ENCODE measurements at places on chromosomes 11 and 22.

DNA sequence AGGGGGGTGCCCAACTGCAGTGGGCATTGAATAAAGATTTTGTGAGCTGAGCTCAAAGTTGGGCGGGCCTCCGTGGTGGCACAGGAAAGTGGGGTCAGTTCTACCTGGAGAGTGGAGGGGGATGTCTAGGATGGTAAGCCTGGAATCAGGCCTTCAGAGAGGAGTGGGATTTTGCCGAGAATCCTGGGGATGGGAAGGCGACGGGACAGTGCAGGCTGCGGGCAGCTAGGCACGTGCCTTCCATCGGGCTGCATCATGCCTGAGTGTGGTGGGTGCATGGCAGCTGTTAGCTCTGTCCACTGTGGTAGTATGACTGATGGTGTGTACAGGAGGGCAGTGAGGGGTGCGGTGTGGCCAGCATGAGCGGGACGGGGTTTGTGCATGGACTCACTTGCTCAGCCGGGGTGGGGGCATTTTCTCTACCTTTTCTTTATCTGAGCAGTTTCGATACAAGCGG, 3.6 kb downstream of the SHANK3 start:
- no peak for DNase-seq

- DNase-seq, result peak; percentile 20
These were observed 505 bp downstream of the ZNF214 start for GRCh38 chr11:7019500-7020182.

- DNase-seq, result no peak
These were observed 20.7 kb downstream of the TNKS1BP1 start for GRCh38 chr11:57303990-57304579.

DNA sequence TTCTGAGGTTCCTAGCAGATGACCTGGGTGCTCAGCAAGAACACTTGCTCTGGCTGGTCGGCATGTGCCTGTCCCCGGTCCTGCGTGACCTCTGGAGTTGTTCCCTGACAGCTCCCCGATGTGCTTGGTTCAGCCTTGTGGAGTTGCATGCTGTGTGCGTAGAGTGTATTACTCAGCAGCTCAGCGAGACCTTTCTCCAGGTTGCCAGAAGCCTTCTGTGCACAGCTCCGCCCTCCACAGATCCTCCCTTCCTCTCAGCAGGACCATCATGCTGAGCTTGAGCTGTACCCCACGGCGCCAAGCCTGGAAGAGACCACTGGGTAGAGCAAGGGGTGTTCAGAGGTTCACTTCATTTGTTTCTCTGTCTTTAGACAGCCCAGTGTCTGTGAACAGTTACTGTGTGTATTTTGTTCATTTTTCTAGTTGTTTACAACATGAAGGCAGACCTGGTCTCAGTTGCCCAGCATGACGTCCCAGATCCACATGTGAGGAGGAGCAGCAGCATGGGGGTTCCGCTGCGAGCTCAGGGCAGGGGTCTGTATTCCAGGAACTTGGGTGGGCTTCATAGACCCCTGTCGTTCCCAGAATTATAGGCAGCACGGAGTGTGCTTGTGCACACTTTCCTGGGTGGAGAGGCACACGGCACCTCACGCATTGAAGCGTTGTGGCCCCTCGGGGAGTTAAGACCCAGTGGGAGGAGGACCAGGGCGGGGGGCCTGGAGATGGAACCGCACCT, 148.6 kb downstream of the IGLL1 start:
- no peak for DNase-seq

- DNase-seq, result no peak
These were observed 24.8 kb downstream of the RNF169 start for GRCh38 chr11:74773476-74773875.

DNA sequence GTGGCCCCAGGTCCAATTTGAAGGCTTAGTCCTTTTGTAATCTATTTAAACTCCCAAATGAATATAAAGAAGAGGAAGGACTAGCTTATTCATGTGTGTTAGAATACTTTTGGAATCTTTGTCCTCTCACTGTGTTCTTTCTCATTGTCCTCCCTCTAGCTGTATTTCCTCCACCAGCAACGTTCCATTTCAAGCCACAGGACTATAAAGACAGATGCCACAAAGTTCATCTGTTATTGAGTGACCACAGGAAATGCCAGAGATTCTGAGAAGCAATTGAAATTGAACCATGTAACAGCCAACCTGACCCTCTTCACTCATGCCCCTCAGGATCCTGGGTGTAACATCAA, 336.6 kb upstream of the API5 start:
- DNase-seq, result no peak

GRCh38 chr11:133659538-133660201, 127.4 kb upstream of the OPCML start:
- no peak for DNase-seq

DNA sequence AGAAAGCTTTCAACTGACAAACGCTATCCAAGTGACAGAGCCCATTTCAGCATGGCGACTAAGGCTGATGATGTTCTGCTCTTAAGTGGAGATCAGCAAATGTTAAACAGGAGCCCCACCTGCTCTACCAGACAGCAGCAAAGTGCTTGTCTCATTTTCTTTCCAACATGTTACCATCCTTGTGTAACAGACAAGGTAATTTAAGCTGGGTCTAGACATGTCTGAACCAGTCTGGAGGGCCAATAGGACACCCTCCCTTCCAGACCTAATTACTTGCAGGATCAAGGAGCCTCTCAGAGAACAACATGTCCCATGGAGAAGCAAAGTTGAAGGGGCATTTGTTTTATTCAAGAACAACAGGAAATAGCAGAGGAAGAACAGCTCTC, 3.9 kb upstream of the LMO2 start:
- DNase-seq, result no peak

GRCh38 chr11:17699147-17700114, 19.9 kb upstream of the MYOD1 start:
- DNase-seq, result peak; percentile 49

GRCh38 chr11:14270690-14271542, 88.1 kb downstream of the RRAS2 start:
- DNase-seq, result no peak

GRCh38 chr22:31806751-31807150, 52.9 kb downstream of the DEPDC5 start:
- DNase-seq, result no peak

- DNase-seq, result no peak
These were observed 180.4 kb upstream of the B3GAT1 start for GRCh38 chr11:134592391-134592990.

DNA sequence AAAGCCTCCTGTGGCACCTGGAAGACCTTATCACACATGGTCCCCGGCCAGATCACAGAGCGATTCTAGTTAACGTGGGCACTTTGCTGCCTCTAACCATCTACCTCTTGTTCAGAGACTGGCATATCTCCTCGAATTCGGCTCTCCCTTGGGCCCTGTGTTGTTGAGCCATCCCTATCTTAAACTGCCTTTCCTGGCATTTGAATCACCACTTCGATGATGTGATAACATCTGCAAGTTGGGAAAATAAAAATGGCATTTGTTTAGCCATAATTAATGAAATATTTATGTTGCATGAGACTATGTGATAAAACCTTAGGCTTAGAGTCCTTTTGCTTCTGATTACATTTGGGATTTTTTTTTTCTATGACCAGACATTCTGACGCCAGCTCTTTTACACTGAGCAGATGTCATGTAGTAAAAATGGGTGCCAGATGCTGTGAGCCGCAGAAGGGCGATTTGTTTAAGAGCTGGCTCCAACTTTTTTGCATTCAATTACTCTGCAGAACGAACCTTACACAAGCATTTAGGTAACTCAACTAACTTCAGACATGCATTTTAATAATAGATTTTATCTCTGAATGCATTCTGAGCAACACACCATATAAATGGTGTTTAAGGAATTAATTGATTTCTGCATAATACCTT, 58.5 kb upstream of the PARVA start:
- peak; percentile 46 for DNase-seq

DNA sequence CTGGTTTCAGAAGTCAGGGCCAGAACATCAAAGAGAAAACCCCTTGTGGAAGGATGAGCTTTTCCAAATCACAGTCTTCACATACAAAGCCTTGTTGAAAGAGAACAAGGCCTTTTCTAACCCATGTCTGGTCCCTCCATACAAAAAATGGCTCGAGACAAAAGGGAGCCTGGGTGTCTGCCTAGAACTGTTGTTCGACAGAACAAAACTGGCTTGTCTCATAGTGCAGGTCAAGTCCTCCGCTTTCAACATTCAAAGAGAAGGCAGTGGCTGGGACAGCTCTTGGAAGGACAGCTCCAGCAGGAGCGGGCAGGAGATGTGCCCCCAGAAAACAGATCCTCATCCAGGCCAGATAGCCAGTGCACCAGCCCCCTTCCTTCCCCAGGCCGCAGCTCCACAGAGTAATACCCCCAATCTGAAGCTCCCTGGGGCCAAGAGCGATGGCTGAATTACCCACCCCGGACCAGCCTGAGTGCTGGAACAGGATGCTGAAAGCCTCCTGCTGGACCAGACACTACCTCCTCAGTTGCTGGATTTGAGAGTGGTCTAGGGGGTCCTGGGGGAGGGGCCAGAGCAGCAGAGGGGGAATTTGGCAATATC, 27.6 kb downstream of the USH1C start:
- no peak for DNase-seq

DNA sequence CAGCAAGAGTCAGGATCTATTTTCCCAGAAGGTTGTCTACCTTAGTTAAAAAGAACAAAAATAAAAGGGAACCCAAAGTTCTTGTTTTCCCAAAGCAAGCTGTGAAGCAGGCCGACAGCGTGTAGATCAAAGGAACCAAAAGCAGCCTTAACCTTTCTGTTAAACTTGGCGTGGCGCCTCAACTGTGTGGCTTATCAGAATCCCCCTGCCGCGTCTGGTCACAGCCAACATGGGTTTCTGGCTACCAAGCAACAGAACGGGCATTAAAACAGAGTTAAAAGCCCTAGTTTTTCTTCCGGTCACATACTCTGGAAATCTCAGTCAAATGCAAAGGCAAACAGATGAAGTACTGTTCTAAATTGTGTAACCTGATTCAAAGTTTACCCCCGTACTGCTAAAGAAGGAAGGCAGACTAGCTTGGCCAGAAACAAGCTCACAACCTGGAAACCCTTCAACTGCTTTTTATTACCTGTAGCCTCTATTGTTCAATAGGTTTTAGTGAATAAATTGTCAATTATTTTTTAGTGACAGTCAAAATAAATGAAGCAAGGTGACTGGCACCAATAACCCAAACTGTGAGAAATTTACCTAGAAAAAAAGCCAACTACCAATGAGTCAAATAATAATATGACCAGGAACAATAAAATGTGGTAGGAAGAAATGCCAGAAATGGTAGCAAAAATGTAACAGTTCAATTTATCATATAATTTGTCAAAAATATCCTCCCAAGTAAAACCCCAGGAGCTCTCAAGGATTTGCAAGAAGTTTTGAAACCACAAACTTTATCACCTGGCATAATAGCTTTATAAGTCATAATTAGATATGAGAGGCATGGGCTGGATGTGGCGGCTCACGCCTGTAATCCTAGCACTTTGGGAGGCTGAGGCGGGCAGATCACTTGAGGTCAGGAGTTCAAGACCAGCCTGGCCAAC, 21.4 kb downstream of the CHKA start:
- no peak for DNase-seq

DNA sequence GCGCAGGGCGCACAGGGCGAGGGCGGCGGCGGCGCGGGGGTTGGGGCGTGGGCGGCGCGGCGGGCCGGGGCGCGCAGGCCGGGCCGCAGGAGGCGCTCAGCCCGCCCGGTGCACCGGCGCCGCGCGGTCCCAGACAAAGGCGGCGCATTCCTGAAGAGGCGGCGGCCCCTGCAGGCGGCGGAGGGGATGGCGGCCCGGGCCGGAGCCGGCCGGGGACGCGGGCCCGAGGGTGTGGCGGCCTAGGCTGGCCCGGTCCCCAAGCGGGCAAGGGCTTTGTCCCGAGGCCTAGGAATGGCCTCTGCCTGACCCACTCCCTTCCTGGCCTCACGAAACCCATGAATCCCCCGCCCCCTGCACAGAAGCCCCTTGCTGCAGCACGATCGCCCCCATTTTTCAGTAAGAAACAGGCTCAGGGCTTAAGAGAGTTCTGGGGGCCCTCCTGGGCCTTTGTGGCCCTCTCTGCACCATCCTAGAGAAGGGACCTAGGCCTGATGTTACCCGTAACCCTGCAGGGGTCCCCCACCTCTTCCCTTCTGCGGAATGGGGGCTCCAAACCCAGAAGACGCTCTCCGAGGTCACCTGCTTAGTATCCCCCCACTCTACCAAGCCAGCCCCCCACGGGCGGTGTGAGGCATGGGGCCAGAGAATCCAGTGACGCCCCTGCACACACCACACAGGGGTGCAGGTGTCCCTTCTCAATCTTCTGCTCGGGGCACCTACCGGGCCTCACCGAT, at the start of gene RTN4R:
TSS of gene RTN4R (minus strand) at position 40 of the 734 bp plus-strand sequence. CDS start 226 bp downstream, outside the sequence.
- DNase-seq, result peak; percentile 82

- DNase-seq, result no peak
These were observed 24.1 kb downstream of the PAK1 start for GRCh38 chr11:77449784-77450183.

- no peak for DNase-seq
These were observed 421 bp upstream of the PRR33 start for GRCh38 chr11:1892116-1892515.

DNA sequence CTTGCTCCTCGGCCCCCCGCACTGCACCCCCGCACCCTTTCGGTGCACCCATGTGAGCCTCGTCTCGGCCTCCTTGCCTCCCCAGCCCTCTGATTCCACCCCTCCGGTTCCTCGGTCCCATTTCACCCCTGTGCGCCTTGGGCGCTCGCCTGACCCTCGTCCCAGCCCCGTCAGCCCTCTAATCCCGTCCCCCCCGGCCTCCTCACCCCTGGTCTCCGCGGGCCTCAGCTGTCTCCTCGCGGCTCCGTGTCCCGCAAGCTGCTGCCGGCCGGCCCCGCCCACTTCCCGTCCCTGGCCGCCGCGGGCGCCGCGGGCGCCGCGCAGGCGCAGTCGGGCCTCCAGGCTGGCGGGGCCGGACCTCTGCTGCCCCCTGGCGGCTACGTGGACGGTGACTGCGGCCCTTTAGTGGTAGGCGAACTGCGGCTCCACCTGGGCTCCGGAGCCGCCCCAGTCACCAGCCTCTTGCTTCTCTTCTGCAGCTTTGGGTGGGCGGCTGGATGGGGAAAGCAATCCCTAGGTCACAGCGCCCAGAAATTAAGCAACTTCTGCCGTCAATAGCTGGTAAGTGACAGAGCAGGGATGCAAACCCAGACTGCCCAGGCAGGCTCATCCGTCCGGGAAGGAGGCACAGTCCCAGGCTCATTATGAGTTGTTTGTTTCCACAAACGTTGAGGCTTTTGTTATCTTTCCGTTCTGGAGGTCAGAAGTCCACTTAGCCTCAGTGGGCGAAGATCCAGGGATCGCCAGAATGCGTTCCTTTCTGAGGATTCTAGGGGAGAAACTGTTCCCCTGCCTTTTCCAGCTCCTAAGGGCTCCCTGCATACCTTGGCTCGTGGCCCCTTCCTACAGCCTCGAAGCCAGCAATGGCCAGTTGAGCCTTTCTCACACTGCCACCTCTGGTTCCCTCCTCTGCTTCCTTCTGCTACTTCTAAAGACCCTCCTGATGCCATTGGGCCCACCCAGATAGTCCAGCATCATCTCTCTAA, at the start of gene PPM1F:
TSS of gene PPM1F (minus strand) at position 263 of the 986 bp plus-strand sequence. CDS start 6,800 bp downstream, outside the sequence.
- DNase-seq, result peak; percentile 98

GRCh38 chr11:46895821-46896220, 22.5 kb downstream of the LRP4 start:
- peak; percentile 38 for DNase-seq
